K562 (cell line): ENCODE measurements at places on chromosomes 12 and 14.

GRCh38 chr12:110335481-110336045, 54.5 kb downstream of the ATP2A2 start:
- DNase-seq: no peak

- DNase-seq: no peak
These were observed 58.2 kb downstream of the NUBPL start for GRCh38 chr14:31619440-31619839.

DNA sequence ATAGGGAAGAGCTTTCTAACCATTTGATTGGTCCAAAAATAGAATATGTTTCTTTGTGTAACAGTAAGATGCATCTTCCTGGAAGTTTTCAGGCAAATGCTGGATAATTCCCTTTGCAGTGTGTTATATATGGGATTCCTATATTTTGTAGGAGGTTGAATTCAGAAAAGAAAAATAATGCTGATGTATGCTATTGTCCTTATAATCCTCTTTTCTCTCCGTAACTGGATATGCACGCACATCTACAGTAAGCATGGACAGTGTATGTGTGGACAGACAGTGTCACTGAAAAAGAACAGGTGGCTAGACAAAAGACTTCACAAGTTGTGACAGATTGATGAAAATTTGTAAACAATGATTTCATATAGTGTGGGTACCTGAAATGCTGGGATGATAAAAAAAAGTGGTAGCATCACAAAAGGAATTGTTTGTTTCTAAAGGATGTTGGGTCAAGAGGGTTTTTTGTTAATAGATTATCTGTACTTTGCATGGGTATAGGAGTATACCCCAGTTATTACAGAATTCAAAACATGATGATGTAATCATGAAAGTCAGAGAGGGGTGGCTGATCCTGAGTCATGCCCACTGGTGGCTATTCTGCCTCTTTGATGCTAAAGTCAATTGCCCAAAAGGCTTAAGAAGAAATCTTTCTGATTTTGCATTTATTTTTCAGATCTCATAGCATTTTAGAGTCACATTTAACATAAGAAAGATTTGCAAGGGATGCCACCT, 160.7 kb upstream of the TMTC1 start:
- DNase-seq: no peak

- no peak for DNase-seq
These were observed 63.6 kb upstream of the BCL2L14 start for GRCh38 chr12:12007001-12007712.

- DNase-seq: no peak
These were observed 712 bp upstream of the FZD10 start for GRCh38 chr12:130161261-130162243.

GRCh38 chr12:97404543-97404942, 58.1 kb upstream of the RMST start:
- DNase-seq: peak; percentile 10

- no peak for DNase-seq
These were observed 480.9 kb upstream of the TMEM132C start for GRCh38 chr12:127785986-127786590.

GRCh38 chr12:29395356-29395755, 14.4 kb upstream of the ERGIC2 start:
- no peak for DNase-seq

GRCh38 chr14:49594347-49595091, 4.2 kb upstream of the LRR1 start:
- DNase-seq: peak; percentile 83

GRCh38 chr12:14591719-14592118, 24.0 kb upstream of the PLBD1 start:
- no peak for DNase-seq

GRCh38 chr14:49880267-49881064, 12.4 kb upstream of the ARF6 start:
- peak; percentile 55 for DNase-seq

DNA sequence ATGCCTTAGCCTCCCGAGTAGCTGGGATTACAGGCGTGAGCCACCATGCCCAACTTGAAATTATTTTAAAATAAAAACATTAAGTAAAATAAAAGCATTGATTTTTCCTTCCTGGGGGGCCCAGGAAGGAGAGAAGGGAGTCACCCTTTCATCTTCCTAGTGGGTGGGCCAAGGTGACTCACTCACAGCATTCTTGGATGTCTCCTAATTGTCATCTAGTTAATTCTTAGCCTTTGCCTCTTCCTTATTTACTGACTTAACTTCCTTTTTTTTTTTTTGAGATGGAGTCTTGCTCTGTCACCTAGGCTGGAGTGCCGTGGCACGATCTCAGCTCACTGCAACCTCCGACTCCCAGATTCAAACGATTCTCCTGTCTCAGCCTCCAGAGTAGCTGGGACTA, 29.2 kb downstream of the TMEM120B start:
- DNase-seq: no peak

DNA sequence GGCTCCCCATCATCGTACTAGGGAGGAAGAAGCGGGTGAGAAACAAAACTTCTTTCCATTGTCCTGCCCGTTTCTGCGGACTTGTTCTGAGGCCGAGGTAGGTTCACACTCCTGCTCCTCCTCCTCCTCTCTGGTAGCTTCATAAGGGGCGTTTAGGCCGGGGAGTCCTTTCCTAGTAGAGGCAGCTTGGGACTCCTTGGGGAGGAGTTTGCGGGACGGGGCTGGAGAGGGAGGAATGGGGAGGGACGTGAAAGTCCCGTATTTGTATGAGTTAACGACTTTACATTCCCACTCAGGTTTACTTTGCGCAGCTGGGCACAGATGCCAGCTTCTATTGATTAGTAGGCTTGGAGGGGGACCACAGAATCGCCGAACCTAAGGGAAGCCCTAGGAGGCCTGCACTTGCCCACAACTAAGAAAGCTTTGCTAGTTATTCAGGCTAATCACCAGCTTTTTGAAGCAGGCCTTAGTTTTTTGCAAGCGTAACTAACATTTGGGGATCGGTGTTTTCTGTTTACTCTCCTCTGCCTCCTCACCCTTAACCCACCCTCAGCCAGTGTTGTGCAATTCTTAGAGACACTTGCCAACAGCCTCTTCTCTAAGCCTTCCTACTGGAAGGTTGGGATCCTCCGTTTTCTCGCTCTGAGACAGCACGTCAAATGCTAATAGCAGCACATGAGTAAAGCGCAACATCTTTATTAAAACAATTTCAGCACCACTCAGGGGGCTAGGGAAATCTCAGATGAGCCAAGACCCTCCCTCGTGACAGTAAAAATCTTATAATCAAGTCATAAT, 499 bp downstream of the RNASE4 start:
- DNase-seq: peak; percentile 19

GRCh38 chr14:92392711-92393110, 69.7 kb downstream of the SLC24A4 start:
- peak; percentile 3 for DNase-seq
